ENCODE measurements at places on chromosomes 5 and 9.

DNA sequence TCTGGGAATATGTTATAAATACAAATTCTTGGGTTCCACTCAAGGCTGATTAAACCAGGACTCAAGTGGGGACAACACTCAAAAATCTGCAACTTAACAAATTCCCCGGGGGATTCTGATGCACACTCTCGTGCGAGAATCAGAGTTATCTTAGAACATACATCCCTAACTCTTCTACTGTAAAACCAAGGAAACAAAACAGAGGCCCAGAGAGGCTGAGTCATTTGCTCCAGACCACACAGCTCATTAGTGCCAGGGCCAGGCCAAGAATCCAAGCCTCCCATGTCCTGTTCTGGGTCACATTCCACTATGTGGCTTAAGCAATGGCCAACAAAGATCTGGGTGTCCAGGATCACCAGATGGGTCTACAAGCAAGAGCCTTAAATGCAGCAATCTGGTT is 166.0 kb downstream of the ADAMTS12 start:
- no peak for DNase-seq

GRCh38 chr9:4581861-4582565 is 80.1 kb upstream of the PLPP6 start:
- DNase-seq: no peak

DNA sequence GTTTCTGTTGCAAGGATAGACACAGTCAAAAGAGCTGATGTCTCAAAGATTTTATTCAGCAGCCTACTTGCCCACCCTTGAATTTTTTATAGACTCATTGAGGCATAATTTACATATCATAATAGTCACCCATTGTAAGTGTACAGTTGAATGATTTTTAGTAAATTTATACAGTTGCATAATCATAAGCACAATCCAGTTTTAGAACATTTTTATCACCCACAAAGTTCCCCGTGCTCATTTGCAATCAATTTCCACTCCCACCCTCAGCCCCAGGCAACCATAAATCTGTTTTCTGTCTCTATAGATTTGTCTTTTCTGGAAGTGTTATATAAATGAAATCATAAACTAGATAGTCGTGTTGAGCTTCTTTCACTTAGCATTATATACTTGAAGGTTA is 517.7 kb downstream of the TLE1 start:
- DNase-seq: no peak

- no peak for DNase-seq
These were observed 309.1 kb downstream of the NSG2 start for GRCh38 chr5:174354571-174354970.

GRCh38 chr9:96014078-96014477 is 138.6 kb downstream of the ERCC6L2 start:
- DNase-seq: no peak

DNA sequence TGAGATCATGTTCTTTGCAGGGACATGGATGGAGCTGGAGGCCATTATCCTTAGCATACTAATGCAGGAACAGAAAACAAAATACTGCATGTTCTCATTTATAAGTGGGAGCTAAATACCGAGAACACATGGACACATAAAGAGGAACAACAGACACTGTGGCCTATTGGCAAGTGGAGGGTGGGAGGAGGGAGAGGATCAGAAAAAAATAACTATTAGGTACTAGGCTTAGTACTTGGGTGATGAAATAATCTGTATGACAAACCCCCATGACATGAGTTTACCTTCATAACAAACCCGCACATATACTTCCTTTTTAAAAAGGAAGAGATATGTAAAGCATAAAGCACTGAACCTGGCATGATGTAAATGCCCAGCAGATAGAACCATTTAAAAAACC is 99.0 kb downstream of the MEGF10 start:
- no peak for DNase-seq

DNA sequence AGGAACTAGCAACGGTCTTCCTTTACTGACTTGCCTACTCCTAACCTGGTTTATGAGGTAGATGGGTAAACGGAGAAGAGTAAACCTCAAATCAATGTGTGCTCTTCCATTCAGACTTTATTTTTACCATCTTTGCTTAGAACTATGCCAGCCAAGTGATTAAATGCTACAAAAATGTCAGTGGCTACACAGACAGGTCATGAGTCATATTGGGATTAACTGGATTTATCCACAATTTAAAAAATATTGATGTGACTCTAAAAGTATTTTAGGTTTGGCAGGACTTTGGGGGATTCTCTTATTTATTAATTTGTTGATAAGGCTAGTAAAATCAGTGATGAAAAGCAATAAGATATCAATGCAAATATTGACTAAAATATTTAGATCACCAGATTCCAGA is 275.0 kb downstream of the PLK2 start:
- no peak for DNase-seq

Data from cortex of kidney (tissue), 1 donor.